Activated CD4-positive, alpha-beta memory T cell treated with anti-CD3 and anti-CD28 coated beads, Interleukin-2, amount 10 ng/mL, durations not matched to agents 7 days and 5 days (primary cell): ENCODE measurements at places on chromosomes 16 and 17. TPM values are rescaled to one million over a fixed set of nuclear protein-coding genes. Genes with fewer than 3 reads are reported as not detected.

GRCh38 chr16:66052745-66053144, 313.7 kb upstream of the CDH5 start:
- H3K4me3 ChIP-seq, result no peak overlapping the region
- no peak for DNase-seq
- no peaks in the 10 kb centered on the region for H3K27me3 ChIP-seq
- H3K36me3 ChIP-seq, result no peaks in the 10 kb centered on the region
- H3K4me1 ChIP-seq, result no peaks in the 10 kb centered on the region
- H3K27ac ChIP-seq, result no peak overlapping the region

- H3K27ac ChIP-seq, result no peak overlapping the region
- H3K27me3 ChIP-seq, result no peaks in the 10 kb centered on the region
- H3K4me1 ChIP-seq, result no peaks in the 10 kb centered on the region
- H3K36me3 ChIP-seq, result no peaks in the 10 kb centered on the region
These were observed 32.2 kb upstream of the RCVRN start for GRCh38 chr17:9937241-9937761.

GRCh38 chr17:77217123-77217522, 76.4 kb downstream of the SEC14L1 start:
- no peak overlapping the region for H3K27ac ChIP-seq
- no peak overlapping the region for H3K4me3 ChIP-seq
- DNase-seq, result no peak
- H3K4me1 ChIP-seq, result no peaks in the 10 kb centered on the region
- no peaks in the 10 kb centered on the region for H3K27me3 ChIP-seq

GRCh38 chr16:31201582-31202413, 762 bp downstream of the PYCARD start:
- peaks cover 40% of the 10 kb centered on the region for H3K36me3 ChIP-seq
- peaks cover 4% of the 10 kb centered on the region for H3K27me3 ChIP-seq
- DNase-seq, result peak; percentile 55
- peak overlapping the region; percentile 79 for H3K27ac ChIP-seq

CCDC144A gene
- total RNA-seq, result 5.3 TPM

- DNase-seq, result no peak
- H3K27me3 ChIP-seq, result no peaks in the 10 kb centered on the region
- H3K36me3 ChIP-seq, result peaks cover 64% of the 10 kb centered on the region
- peak overlapping the region; percentile 40 for H3K27ac ChIP-seq
These were observed 2.8 kb downstream of the DCUN1D3 start for GRCh38 chr16:20897253-20897897.

DNA sequence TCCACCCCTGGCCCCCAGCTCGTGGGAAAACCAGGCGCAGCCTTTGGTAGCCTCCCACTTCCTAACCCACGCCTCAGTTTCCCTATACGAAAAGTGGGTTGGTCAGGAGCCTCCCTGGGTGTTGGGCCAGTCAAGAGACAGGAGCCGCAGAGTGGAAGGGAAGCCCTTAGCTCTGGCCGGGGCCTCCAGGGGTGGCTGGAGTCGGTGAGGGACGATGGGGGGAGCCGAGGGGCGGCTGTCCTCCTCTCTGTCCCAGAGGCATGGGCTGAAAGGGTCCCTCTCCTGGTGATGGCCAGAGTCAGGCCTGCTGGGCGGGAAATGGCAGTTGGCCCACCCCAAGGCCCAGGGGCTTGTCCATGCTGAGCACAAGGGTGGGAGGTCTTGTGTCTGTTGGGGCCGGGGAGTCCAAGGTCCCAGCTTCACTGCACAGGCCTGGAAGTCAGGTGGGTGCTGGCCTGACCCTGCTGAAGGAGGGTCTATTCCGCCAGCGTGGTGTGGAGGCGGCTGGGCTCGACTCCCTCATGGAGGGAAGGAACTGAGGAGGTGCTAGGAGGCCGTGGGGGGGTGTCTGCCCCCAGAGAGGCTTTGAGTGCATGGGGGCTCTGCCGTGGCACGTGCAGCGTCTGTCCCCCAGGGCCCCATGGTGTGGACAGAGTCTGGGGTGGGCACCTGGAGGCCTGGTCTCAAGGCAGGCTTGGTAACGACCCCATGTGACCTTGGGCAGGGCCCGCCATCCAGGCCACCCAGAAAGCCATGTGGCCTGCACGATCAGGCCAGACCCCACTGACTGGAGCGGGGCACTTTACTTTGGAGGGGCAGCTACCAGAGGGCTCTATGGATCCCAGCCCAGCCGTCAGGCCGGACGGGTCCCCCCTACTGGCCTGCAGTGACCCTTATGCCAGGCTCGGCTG, 1.1 kb downstream of the SLC16A3 start:
- DNase-seq, result peak; percentile 21
- peaks cover 12% of the 10 kb centered on the region for H3K36me3 ChIP-seq
- H3K27me3 ChIP-seq, result no peaks in the 10 kb centered on the region
- H3K4me3 ChIP-seq, result peak overlapping the region; percentile 91
- H3K4me1 ChIP-seq, result peaks cover 27% of the 10 kb centered on the region

- H3K27me3 ChIP-seq, result no peaks in the 10 kb centered on the region
- H3K4me1 ChIP-seq, result no peaks in the 10 kb centered on the region
- peaks cover 20% of the 10 kb centered on the region for H3K36me3 ChIP-seq
- no peak overlapping the region for H3K4me3 ChIP-seq
These were observed 37.3 kb upstream of the ANKFY1 start for GRCh38 chr17:4301066-4301465.

- H3K4me3 ChIP-seq, result no peak overlapping the region
- no peaks in the 10 kb centered on the region for H3K36me3 ChIP-seq
- H3K27ac ChIP-seq, result peak overlapping the region; percentile 88
- DNase-seq, result no peak
These were observed 7.3 kb upstream of the NR1D1 start for GRCh38 chr17:40107522-40108174.

TBX21 gene
- 61.1 TPM for total RNA-seq

NGFR gene
- total RNA-seq, result 0.33 TPM

- no peak overlapping the region for H3K4me3 ChIP-seq
- no peak for DNase-seq
- peaks cover 47% of the 10 kb centered on the region for H3K36me3 ChIP-seq
- no peak overlapping the region for H3K27ac ChIP-seq
- peaks cover 61% of the 10 kb centered on the region for H3K4me1 ChIP-seq
These were observed 67.7 kb downstream of the SMG6 start for GRCh38 chr17:2235792-2236366.

DNA sequence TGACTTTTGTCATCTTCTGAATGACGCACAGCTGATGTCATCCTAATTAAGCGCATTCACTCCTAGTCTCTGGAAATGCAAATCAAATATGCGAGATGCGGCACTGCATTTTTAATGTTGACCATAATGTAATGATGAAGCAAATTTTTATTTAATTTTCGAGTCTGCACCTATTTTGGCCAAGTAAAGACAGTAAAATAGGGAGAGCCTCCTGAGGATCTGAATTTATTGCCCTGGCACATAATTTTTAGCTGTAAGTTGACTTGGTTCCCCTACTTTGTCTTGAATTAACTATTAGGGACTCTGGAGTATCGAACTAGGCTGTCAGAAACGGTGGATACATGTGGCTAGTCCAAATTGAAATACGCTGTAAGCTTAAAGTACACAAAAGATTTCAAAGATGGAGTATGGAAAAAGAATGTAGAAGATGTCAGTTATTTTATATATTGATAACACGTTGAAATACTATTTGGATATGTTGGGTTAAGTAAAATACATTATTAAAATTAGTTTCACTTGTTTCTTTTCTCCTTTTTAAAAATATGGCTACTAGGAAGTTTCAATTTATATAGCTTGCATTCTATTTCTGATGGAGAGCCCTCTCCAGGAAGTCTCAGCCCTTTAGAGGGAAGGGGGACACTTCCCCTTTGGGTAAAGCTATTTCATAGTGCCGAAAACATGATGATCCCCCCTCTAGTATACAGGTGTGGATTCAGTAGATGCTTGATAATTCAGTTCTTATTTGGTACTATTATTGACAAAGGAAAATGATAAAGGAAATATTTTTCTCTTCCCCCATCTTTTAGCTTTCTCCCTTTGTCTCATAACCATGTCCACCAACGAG, 991 bp downstream of the KPNA2 start:
- H3K4me1 ChIP-seq, result peaks cover 31% of the 10 kb centered on the region
- H3K27me3 ChIP-seq, result no peaks in the 10 kb centered on the region
- H3K36me3 ChIP-seq, result peaks cover 44% of the 10 kb centered on the region
- DNase-seq, result no peak
- H3K27ac ChIP-seq, result peak overlapping the region; percentile 96
- H3K4me3 ChIP-seq, result peak overlapping the region; percentile 99

- H3K4me3 ChIP-seq, result peak within 1 kb of the TSS; percentile 88
- H3K27ac ChIP-seq, result peak within 1 kb of the TSS; percentile 53
- H3K4me1 ChIP-seq, result peaks cover 39% of the 10 kb centered on the region
- peaks cover 8% of the 10 kb centered on the region for H3K36me3 ChIP-seq
- peak; percentile 77 for DNase-seq
These were observed at the start of gene HOXB7 for GRCh38 chr17:48610282-48611211. Gene HOXB7, minus strand, starts transcription at chr17:48611017. Its CDS starts 99 bp downstream, at chr17:48610918.
